ENCODE measurements at places on chromosomes 12 and 14. TPM values are rescaled to one million over a fixed set of nuclear protein-coding genes. Genes with fewer than 3 reads are reported as not detected.

DNA sequence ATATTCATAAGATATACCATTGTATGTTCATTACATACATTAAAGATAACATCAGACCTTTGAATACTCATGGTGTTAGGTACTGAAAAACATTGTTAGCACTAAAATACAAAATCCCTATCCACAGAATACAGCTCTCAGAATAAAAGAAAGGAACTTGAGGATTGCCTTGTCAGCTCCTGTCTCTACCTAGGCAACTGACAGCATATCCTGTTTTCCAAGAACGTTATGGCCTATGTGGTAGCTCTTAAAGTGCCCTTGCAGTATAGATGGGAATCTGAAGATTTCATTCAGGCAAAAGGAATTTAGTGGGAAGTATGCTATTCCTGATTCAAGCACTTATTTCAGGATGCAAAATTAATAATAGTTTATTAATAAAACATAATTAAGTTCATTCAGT, 1.8 kb upstream of the PPP1R12A start:
- DNase-seq = no peak

DNA sequence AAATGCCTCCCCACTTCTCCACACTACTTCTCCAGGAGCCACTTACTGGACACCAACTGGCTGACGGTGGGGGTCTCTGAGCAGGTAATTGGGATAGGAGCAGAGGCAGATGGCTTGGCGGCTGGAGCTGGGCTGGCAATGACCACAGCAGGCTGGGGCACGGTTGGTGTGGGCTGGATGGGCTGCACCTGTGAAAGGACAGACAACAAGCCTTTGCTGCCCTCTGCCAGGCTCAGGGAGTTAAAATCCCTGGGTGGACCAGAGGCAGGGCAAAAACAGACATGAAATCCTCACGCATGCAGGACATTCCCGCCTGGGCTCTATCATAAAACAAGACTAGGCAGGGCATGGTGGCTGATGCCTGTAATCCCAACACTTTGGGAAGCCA, 19.3 kb upstream of the TFCP2 start:
- DNase-seq = no peak

- DNase-seq = no peak
Observed at GRCh38 chr12:6049587-6049986, 74.9 kb downstream of the VWF start.

Gene ZNF839
- total RNA-seq = 10.8 TPM

GRCh38 chr12:26188641-26189040, 6.7 kb upstream of the SSPN start:
- DNase-seq = no peak

DNA sequence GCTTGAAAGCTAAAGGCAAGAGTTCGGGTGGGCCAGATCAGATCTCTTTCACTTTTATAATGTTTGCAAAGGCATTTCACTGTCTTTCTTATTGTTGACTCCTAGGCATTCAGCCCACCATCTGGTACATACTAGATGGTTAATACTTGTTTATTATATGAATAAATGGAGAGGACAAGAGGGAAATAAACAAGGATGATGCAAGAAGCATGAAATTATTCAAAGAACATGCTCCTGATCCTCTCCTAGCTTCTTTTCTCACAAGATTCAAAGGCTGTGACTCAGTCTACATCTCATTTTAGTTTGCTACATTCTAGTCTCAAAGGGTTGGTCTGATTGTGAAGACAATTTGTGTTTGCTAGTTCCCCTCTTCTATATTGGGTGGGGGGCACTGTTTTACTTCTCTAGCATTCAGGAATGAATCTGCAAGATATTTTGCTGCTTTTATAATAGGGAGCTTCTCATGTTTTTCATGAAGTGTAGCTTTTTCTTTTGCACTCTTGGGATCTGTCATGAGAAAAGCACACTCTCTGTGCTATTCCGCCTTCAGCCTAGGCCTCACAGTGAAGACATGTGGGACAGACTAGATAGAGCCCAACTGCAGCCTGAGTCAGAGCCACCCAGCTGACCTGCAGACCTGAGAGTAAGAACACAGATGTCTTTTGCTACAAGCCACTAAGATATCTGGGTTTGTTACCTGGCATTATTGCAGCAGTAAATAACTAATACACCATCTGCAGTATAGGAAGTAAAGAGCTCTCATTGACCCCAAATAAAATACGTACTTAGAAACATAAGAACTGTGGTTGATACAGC, 65.7 kb downstream of the PTHLH start:
- no peak for DNase-seq

DNA sequence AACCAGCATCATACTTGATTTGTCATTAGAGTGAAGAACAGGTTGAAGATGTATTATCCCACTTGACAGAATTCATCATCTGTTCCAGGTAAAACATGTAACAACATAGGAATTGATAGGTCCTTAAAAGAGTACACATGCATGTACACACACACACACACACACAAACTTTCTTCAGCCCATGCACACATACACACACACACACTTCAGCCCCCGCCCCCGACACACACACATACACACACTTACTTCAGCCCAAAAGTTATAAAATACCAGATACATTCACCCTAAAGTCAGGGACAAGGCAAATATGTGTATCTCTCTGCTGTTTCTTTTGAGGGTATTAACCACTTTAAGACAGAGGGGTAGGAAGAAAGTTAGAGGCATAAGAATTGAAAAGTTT, 15.4 kb downstream of the CAND1 start:
- no peak for DNase-seq

- DNase-seq = no peak
Observed at GRCh38 chr14:103735439-103735814, 19.8 kb downstream of the ZFYVE21 start.

- no peak for DNase-seq
Observed at GRCh38 chr12:89373763-89374572, 21.7 kb upstream of the DUSP6 start.

Gene IGFBP6
- 4.7 TPM for total RNA-seq

Data from Panc1 (cell line).